ENCODE measurements at places on chromosomes 2 and 18.

- H3K27ac ChIP-seq = no peak overlapping the region
- no peak for DNase-seq
- H3K27me3 ChIP-seq = no peaks in the 10 kb centered on the region
- H3K4me1 ChIP-seq = no peaks in the 10 kb centered on the region
Observed at GRCh38 chr2:227860221-227860641, 11.2 kb upstream of the DAW1 start.

DNA sequence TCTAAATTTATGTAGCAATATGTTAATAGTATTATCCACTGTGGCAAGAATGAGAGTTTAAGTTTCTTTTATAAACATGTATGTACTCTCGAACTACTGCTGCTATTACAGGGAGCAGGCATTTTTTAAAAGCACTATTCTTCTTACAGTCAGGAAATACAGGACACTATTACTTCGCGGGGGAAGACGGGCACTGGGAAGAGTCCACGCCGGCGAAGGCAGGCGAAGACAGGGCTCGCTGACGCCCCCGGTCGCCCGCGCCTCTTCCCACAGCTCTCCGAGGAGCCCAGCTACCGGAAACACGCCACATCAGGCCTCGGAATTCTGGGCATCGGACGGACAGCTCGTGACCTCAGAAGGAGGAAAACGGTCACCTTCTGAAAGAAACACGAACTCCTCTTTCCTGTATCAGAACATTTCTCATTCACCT, 90.2 kb downstream of the FAM161A start:
- H3K27ac ChIP-seq = peak overlapping the region; percentile 94
- H3K27me3 ChIP-seq = no peaks in the 10 kb centered on the region
- peaks cover 6% of the 10 kb centered on the region for H3K36me3 ChIP-seq
- H3K4me3 ChIP-seq = peak overlapping the region; percentile 91

DNA sequence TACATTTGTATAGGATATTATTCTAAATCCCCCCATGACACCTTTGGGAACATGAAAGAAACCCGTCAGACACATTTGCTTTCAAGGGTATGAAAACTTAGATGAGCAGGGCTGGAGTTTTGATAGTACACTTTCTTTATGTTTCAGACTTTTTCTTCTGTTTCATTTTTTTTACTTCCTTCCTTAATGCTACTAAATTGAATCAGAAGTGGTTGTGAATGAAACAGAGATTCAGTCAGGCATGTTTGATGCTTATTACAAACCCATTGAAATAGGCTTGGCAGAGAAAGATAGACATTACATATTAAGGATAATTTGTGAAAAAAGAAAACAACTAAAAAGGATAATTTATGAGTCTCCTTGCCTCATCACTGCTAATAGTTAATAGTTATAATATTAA, 26.8 kb downstream of the SLC30A6 start:
- H3K4me3 ChIP-seq = no peak overlapping the region
- H3K27me3 ChIP-seq = no peaks in the 10 kb centered on the region
- peaks cover 32% of the 10 kb centered on the region for H3K4me1 ChIP-seq
- no peak overlapping the region for H3K27ac ChIP-seq
- DNase-seq = no peak

- peaks cover 29% of the 10 kb centered on the region for H3K27me3 ChIP-seq
- no peak for DNase-seq
- no peaks in the 10 kb centered on the region for H3K4me1 ChIP-seq
- no peak overlapping the region for H3K4me3 ChIP-seq
- H3K27ac ChIP-seq = no peak overlapping the region
Observed at GRCh38 chr2:97348265-97348664, 235.3 kb downstream of the ANKRD36 start.

GRCh38 chr2:7262727-7263126, 345.5 kb downstream of the RNF144A start:
- H3K36me3 ChIP-seq = no peaks in the 10 kb centered on the region
- H3K27me3 ChIP-seq = peaks cover 13% of the 10 kb centered on the region
- H3K27ac ChIP-seq = no peak overlapping the region
- H3K4me3 ChIP-seq = no peak overlapping the region

DNA sequence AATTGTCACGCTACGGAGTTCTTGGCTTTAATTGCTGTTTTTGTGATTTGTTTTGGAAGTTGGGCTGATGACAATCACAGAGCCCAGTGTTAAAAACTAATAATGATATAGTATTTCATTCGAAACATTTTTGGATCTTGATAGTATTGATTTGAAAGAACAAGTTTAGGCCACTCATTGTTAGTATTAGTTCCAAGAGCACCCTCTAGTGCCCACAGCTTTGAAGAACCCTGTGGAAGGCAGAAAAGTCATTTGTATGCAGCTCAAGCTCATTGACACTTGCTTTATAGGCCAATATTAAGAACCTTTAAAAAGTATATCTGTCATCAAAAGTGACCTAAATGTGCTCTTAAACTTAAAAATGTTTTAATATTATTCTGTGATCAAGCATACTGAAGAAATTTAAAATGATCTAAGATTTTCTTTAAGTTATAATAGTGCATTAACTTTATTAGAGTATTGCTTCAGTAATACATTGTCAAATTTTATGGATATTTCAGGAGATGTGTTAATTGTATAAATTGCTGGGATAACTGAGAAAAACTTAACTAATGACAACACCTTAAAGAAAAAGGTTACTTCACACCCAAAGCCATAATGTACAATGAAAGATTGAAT, 191.0 kb downstream of the GRB14 start:
- no peak for DNase-seq
- no peaks in the 10 kb centered on the region for H3K27me3 ChIP-seq
- no peak overlapping the region for H3K4me3 ChIP-seq

DNA sequence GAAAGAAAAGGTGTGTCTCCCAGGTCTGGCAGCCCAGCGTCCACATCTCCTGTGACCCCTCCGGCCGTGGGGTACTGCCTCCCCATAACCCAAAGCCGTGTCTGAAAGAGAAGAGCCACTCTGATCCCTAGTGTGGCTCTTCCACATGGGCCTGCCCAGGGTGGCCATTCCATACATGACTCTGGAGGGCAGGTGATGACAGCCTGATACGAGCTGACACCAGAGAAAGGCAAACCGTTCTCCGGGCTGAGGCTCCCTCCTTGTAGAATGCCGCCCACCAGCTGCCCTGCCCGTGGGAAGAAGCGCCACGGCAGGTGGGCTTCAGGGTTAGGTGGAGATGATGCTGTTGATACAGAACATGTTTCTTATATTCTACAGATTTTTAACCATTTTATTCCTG, 451.6 kb upstream of the SALL3 start:
- no peak overlapping the region for H3K4me3 ChIP-seq
- no peak for DNase-seq
- H3K27me3 ChIP-seq = no peaks in the 10 kb centered on the region

Data from activated CD4-positive, alpha-beta memory T cell treated with anti-CD3 and anti-CD28 coated beads, Interleukin-2, amount 10 ng/mL, durations not matched to agents 7 days and 5 days (primary cell).